NCI-H1417 (cell line): ENCODE measurements at places on chromosomes 7 and 10.

DNA sequence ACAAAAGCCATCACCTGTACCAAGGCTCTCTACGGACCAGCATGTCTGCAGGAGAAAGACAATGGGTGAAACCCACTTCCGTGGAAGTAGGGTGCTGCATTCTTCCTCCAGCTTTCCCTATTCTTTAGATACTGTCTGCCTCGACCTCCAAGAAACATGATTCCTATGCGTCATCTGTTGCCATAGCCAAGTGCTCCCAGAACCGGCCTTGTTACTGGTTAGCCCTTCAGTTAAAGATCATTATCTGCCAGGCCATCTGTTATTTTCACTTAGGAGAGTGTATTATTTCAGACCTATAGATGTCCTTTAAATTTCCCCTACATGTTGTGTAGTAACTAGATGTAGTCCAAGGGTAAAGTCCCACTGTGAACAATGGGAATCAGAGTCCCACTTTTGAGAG is 89.0 kb upstream of the KIAA1217 start:
- DNase-seq = no peak

GRCh38 chr7:150715738-150716137 is 675 bp upstream of the GIMAP1 start:
- DNase-seq = no peak

DNA sequence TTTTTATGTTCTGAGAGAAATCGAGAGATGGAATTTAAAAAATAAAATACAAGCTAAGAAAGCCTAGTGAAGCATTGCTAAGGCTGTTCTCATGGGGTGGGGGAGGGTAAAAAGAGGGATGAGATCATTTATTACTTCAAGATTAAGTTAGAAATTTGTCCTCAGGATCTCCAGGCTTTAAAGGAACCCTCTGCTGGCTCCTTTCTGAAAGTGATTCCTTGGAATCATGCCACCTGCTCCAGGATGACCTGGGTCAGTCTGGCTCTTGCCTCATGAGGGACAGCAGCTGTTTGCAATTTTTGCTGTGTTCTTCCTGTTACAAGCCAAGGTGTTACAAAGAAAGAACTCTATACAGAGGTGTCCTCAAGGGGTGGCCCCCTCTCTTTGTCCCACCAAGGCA is 69.8 kb downstream of the CDK1 start:
- DNase-seq = no peak

- DNase-seq = no peak
These were observed 62.3 kb downstream of the NPSR1 start for GRCh38 chr7:34720289-34720688.

DNA sequence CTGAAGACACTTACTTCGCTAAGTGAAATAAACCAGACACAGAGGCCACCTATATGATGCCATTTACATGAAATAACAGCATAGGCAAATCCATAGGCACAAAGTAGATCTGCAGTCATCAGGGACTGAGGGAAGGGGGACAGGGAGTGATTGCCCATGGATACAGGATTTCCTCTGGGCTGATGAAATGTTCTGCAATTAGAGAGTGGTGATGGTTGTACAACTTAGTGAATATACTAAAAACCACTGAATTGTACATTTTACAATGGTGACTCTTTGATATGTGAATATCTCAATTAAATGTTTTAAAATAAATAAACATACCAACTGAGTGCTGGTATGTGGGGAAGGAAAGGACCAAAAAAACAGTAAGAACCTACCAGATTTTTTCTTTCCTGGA is 20.4 kb downstream of the PPA1 start:
- no peak for DNase-seq

DNA sequence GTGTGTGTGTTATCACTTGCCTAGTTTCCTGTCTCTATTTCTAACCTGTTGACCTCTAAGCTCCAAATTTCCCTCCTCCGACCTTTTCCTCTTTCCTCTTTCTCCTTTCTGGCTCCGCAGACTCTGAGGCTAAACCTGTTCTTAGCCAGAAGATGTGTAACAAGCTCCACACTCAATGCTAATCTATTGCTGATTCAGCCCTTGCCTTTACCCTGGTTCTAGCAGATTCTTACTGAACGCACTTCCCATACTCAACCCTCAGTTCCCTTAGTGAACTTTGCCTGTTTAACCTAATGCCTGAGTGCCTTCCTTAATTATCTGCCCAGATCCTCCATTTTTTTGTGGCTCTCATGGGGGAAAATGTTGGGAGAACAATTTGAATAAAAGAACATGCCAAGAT is 30.0 kb upstream of the SGMS1 start:
- DNase-seq = no peak

DNA sequence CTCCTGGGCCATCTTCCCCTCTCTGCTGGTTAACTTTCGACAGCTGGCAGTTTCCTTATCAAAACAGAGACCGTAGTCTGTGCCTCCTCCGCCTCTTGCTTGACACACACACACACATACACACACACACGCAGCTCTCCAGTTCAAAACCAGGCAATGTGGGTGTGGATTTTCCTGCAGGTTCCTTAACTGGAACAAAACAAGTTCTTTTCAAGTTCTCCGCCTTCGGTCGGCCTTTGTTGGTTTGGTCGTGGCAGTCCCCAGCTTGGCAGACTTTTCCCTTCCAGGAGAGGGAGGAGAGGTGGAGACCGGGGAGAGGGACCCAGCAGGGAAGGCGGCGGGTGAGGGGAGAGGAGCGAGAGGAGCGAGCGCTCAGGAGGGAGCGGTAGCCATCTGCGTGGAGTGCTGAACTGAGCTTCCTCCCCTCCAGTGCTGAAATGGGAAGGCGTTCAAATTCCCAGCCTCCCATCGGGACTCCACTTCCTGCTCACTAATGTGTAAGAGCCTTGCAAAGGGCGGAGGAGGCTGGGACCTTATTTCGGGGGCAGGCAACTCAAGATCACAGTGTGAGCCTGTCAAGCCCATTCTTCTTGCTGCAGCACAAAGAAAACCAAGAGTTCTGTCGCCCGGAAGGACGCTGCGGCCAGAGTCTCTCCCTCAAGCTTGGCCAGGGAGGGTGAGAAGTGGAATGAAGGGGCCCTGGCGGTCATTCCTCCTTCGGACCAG is 120.6 kb downstream of the PRPF18 start:
- DNase-seq = no peak

DNA sequence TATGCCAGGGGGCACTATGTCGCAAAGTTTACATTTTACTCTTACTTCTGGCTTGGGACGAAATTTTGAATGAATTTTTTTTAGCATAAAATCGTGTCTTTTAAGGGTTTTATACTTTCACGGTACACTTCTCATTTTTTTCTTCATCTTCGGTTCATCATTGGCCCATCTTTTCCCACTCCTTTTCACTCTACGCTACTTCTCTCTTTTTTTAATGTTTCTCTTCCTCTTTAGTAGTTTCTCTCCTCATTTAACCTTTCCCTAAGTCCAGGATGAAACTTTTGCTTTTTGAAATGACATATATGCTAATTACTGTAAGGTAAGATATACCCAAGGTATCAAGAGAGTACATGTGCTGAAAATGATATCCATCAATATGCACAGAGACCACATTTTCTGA is 39.5 kb downstream of the C7orf33 start:
- no peak for DNase-seq

GRCh38 chr7:114087653-114088469 is 169.1 kb upstream of the PPP1R3A start:
- peak; percentile 84 for DNase-seq

DNA sequence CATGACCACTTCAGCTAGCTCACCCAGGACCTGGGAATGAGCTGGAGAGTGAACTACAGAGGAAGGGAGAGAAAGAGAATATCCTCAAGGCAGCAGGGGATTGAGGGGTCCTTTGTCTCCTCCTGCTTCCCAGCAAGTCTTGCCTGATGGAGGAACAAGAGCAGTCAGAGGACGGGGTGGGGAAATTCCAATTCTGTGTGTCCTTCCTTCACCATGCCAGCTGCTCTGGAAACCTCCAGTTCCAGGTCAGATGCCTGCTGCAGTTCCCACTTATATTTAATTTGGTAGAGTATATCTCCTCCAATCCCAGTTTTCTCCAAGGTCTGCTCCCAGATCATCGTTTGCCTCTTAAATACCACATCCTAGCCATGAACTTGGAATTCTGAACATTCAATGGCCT is 21.4 kb upstream of the LEP start:
- DNase-seq = no peak

GRCh38 chr10:17153321-17153720 is 23.7 kb upstream of the CUBN start:
- no peak for DNase-seq

- DNase-seq = peak; percentile 80
These were observed 13.4 kb downstream of the SLC13A4 start for GRCh38 chr7:135714534-135715009.

GRCh38 chr7:16747102-16747501 is 6.5 kb upstream of the TSPAN13 start:
- no peak for DNase-seq

DNA sequence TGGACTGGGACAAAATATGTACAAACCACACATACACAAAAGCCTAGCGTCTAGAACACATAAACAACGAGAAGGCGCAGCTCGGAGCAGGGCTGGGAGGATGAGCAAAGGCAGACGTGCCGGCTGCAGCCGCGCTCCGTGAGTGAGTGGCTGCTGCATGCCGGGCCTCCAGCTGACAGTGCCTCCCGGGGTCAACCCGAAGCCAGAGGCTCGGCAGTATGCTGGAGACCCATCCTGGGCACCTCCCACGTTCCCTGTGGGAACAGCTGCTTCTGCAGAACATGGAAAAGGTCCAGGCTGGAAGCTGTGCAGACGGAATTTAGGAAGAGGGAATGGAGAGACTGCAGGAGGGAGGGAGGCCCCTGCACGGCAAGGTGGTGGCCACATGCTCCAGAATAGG is 3.6 kb upstream of the GPR146 start:
- DNase-seq = no peak

GRCh38 chr7:91201442-91202113 is 62.7 kb upstream of the FZD1 start:
- DNase-seq = peak; percentile 96

DNA sequence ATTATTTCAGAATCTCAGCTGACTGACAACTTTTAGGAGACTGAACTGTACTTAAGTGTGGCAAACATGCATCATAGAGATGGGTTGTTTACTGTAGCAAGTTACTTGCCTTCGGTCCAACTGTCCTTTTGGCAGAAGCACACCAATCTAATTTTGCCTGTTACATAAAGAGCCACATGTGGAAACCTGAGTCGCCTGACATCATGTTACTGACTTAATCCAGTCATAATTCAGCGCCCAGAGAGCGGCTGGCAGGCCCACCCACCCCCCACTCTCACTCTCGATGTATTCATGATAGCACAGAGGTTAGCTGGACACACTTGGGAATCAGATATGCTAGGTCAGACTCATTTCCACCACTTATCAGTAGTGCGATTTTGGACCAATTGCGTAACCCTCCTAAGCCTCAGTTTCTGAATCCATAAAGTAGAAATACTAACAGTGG is 57.3 kb upstream of the CAPZA2 start:
- no peak for DNase-seq

DNA sequence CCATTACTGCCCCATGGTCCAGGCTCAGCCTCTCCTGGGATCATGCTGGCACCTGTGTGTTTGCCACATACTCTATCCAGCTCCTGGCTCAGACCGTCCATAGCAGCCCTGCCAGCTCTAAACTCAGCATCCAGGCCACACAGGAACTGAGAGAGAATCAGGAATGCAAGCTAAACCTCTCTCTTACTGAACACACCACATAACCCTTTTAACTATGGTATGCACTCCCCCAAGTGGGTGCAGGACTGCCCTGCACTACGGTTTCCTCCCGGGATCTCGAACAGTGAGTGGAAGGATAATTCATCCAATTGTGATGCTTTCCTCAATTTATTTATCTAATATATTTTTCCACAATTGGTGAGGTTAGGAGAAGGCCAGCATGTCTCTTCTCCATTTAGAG is 17.1 kb upstream of the ZNF800 start:
- no peak for DNase-seq
